ENCODE measurements at places on chromosomes 12 and 14.

GRCh38 chr12:122096591-122097149, 18.1 kb downstream of the MLXIP start:
- DNase-seq, result no peak

DNA sequence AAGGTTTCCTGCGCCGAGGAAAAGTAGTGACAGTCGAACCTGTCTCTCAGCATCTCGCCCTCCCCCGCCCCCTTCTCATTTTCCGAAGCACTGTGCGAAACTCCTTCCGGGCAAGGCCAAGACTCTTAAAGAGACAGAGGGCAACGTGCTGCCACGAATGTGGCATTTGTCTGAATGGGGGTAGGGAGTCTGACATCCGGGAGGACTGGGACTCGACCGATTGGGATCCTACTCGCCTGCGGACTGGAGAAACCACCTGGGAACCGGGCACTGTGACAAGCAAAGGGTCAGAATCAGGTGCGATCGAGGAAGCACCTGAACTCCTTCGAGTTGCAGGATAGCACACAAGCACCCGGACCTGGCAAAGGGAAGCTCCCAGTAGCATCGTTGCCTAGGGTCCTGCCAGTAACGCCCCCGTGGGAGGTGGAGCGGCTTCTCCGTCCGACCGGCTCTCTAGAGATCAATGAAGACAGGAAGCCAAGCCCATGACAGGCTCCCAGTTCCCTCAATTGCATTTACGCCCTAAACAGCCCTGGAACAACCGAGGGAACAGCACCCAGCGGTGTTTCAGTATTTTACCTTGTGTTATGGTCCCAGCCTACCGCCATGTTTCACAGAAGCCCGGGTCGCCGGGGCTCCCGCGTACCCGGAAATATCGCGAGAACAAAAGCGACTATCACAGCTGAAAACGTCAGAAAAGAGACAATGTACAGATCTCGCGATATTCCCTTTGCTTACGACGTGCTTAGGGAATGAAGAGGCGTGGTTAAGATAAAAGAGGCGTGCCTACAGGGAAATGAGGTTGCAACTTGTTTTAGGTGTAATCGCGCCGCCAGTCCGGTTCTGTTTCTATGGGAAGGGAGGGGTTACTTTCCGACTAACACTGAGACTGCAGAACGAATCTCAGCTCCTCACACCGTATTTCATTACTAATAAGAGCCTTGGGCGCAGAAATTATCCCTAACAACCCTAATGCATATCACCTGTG, at the start of gene ERGIC2:
TSS of gene ERGIC2 (minus strand) at position 637 of the 988 bp plus-strand sequence. CDS start 9,539 bp downstream, outside the sequence.
- DNase-seq, result peak; percentile 72

GRCh38 chr12:24739106-24739779, 209.7 kb downstream of the BCAT1 start:
- no peak for DNase-seq

DNA sequence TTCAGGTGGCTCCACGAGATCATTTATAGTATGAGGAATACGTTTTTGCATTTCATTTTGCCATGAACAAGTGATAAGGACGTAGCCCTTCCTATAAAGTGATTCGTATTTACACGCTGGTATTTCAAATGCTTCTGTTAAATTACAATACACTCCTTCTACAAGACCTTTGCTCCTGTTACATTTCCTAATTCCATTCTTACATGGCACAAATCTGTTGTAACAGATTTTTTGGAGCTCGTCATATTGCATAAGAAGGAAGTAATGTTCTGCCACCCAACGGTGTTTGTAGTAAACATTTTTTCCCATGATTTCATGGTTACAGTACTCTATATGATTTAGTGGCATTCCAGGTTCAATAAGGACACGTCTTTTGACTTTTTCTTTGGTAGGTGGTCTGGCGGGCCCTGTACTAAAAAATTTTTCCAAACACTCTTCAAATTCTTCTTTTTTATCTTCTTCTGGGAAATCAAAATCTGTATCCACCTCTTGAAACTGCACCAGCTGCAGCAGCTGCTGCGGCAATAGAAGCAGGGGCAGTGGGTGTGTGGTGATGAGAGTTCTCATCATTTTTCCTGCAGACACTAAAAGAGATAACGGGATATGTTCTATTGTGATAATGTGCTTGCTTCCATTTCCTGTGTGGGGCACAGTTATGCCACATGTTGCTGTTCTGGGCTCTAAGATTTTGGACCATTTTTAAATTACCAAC, 4.2 kb downstream of the RNASE9 start:
- no peak for DNase-seq

DNA sequence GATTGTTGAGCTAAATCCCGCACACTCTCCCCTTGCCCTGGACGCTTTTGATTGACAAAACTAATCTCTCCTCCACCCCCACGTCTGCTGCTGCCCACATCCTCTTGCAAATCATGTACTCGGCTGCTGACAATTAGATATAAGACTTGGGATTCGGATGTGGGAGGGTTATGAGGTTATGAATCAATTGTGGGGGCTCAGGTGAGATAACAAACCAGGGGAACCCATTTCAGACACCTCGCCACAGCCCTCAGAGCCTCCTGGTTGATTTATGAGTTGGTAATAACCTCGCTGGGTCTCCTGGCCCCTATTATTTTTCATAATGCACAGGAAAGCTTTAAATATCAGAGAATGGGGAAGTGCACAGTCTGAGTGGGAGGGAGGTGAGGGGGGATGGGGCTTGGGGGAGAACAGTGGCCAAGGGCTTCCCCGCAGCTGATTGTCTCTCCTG, 449.9 kb downstream of the DPF3 start:
- DNase-seq, result no peak

- no peak for DNase-seq
Measured at GRCh38 chr14:29102266-29102665, 335.7 kb downstream of the FOXG1 start.

DNA sequence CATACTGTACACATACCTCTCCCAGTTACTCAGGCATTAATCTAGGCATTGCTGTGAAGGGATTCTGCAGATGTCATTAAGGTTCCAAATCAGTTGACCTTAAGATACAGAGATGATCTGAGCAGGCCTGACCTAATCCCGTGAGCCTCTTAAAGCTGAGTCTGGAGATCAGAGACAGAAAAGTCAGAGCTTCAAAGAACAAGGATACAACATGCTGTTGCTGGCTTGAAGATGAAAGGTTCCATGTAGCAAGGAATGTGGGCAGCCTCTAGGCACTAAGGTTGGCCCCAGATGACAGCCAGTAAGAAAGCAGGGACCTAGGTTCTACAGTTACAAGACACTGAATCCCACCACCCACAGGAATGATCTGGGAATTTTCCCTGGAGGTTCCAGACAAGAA, 81.1 kb downstream of the MAP1LC3B2 start:
- DNase-seq, result no peak

DNA sequence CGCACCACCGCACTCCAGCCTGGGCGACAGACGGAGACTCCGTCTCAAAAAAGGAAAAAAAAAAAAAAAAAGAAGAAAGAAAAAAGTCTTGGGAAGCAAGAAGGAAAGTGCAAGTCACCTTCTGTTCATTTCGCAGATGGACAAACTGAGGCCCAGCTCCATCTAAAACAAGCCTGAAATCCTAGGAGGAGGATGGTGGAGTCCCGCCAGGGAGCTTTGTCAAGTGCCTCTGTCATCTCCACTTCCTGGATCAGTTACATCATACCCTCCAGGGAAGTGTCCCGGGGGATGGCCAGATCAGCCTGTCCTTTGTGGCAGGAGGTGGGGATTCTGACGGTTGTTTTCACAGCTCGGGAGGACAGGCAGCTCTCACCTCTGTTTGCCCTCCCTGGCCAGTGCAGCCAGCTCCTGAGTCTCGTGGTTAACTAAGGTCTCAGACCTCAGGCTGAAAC, 8.7 kb upstream of the SDSL start:
- DNase-seq, result no peak

DNA sequence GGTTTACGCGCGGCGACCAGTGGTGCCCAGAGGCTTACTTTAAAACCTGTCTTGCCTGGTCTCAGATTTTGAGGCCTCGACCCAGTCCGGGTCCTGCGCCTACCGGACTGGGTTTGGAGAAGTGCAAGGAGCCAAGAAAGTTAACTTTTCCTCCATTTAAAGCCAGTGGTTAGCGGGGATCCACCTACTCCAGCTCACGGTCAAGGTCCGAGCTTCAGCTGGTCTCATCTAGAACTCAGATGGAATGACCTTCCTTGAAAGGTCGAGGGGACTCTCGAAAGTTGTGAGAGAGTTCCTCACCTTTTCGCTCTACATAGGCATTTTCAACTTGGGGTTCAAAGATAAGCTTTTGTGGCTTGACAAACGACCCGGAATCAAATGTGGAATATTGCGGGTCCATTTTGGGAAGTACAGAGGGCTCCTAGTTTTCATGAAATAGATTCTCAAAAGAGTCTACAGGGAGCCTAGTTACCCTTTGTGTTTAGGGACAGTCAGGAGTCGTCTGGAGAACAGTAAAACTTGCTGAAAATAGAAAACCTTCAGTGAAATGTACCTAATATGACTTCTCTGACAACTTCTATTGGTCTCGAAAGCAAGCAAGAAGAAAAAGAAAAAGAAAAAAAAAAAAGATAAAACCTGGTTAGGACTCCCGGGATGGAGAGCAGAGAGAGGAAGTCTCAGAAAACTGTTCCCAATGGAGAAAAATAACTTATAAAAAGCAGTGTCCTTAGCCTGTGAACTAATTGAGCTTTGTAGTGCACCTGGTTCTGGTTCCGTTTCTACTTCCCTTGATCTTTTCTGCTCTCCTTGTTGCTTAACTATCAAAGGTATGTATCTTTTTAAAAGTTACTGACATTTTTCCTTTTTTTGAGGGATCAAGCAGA, 1.4 kb downstream of the KCNMB4 start:
- no peak for DNase-seq
